Caco-2 (cell line): ENCODE measurements at places on chromosomes 5 and 9. TPM values are rescaled to one million over a fixed set of nuclear protein-coding genes. Genes with fewer than 3 reads are reported as not detected.

- no peak for DNase-seq
Measured at GRCh38 chr5:87109746-87110145, 157.9 kb upstream of the RASA1 start.

The THBS4 gene
- total RNA-seq = 0.28 TPM in 1 of 2 replicates, not detected in the other

The SRP19 gene
- total RNA-seq = 63.5 and 65.1 TPM in 2 replicates

- DNase-seq = no peak
Measured at GRCh38 chr5:34789021-34789531, 49.9 kb upstream of the TTC23L start.

The NCS1 gene
- total RNA-seq = 18.2 and 19.1 TPM in 2 replicates

The SLC6A3 gene
- total RNA-seq = not detected in 2 replicates

- DNase-seq = peak; percentile 29
Measured at GRCh38 chr5:169296419-169297143, 4.4 kb downstream of the SLIT3 start.

The DAB2IP gene
- total RNA-seq = 18.0 and 26.0 TPM in 2 replicates

DNA sequence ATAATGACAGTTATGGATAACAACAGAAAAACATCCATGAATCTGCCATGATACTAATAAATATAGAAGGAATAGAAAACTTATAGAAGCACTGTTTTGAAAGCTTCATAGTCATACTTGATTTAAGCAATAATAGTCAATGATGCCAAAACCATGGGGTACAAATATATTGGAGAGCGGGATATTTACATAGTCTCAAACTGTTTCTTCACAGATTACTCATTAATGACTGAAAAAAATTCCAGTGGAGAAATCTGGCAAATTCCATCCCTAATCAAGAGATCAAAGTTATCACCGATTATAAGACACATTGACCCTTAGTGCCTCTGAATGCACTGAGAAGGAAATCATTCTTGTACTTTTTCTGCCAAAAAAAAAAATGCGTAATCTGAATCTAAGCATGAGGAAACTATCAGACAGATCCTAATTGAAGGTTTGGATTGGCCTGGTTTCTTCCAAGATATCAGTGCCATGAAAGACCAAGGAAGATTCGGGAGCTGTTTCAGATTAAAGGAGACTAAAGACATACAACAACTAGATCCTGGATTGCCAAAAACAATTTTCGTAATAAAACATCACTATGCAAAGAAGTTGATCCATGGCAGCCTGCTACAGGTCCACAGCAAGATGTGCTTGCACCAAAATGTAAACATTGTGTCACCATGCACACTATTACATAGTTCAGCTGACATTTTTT lies 106.2 kb downstream of the GOLPH3 start:
- no peak for DNase-seq

- no peak for DNase-seq
Measured at GRCh38 chr5:77518304-77518703, 26.2 kb upstream of the WDR41 start.

The NOXA1 gene
- 7.3 and 8.6 TPM in 2 replicates for total RNA-seq

The SPINK1 gene
- total RNA-seq = 1,526 and 1,916 TPM in 2 replicates

DNA sequence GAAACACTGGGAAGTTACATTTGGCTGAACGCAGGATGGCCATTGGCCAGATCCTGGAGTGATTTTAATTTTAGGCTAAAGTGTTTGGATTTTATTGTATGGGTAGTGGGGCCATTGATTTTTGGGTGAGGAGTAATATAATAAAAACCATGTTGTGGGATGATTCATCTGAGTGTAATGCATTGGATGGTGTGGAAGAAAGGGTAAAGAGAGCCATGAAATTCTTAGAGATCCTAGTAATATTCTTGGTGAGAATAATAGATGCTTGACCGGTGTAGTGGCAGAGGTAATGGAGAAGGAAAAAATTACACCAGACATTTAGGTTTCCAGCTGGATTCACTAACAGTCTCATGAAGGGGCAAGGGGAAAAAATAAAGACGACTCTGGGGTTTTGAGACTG lies 158.1 kb downstream of the NPR3 start:
- DNase-seq = no peak
